T-cell (primary cell): ENCODE measurements at places on chromosomes 13 and 19.

DNA sequence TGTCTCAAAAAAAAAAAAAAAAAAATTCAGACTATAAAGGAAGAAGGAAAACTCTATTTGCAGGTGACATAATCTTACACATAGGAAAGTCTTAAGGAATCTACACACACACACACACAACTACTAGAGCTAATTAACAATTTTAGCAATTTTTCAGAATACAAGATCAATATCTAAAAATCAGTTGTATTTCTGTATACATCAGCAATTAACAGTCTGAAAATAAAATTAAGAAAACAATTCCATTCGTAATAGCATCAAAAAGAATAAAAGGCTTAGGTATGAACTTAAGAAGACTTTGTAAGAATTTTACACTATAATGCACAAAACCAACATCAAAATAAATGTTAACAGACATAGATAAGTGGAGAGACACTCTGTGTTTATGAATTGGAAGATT, 15.6 kb upstream of the CALM3 start:
- no peak for DNase-seq

GRCh38 chr13:28464861-28465460, 30.0 kb downstream of the FLT1 start:
- DNase-seq, result no peak

DNA sequence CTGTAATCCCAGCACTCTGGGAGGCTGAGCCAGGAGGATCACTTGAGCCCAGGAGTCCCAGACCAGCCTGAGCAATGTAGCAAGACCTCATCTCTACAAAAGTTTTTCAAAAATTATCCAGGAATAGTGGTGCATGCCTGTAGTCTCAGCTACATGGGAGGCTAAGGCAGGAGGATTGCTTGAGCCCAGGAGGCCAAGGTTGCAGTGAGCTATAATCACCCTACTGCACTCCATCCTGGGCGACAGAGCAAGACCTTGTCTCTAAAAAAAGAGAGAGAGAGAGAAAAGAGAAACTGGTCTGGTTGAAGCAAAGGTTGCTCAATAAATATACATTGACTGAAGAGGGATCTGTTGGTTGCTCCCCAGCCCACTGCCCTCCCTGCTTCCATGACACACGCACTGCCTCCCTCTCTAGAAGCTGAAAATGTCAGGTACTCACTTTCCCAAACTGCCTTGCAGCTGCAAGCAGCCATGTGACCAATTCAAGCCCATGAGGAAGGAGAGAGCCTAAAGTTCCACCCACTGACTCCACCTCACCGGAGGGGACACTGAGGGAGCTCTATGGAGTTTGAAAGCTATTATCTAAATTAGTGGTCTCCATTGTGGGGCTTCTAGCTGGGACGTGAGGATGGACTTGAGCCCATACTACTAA, 14.0 kb downstream of the CEACAM16 start:
- no peak for DNase-seq

DNA sequence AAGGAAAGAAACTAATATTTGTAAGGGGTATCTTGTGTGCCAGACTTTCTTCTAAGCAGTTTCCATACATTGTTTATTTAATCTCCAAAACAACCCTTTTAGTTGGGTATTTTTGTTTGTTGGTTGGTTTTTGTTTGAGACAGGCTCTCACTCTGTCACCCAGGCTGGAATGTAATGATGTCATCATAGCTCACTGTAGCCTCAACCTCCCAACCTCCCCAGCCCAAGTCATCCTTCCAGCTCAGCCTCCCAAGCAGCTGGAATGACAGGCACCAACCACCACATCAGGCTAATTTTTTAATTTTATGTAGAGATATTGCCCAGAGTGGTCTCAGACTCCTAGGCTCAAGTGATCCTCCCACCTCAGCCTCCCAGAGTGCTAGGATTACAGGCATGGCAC, 41.2 kb upstream of the LSM14A start:
- no peak for DNase-seq
